CD8-positive, alpha-beta memory T cell (primary cell): ENCODE measurements at places on chromosomes 16 and 17. TPM values are rescaled to one million over a fixed set of nuclear protein-coding genes. Genes with fewer than 3 reads are reported as not detected.

MGRN1 gene
- total RNA-seq: 67.3 TPM

STX1B gene
- total RNA-seq: 0.79 TPM

MYH13 gene
- total RNA-seq: not detected

PRM2 gene
- not detected for total RNA-seq

TBC1D3E gene
- total RNA-seq: 0.24 TPM

BPTF gene
- 82.4 TPM for total RNA-seq

MYH10 gene
- 7.5 TPM for total RNA-seq

KIF18B gene
- 28.3 TPM for total RNA-seq

TTLL6 gene
- total RNA-seq: not detected

CHP2 gene
- not detected for total RNA-seq

TBC1D26 gene
- total RNA-seq: 0.20 TPM
